A549 treated with CORT108297 at 1 μM for 4 hours (cell line): ENCODE measurements at places on chromosomes 4 and X. TPM values are rescaled to one million over a fixed set of nuclear protein-coding genes. Genes with fewer than 3 reads are reported as not detected.

Gene CCDC149
- 1.4 to 2.3 TPM (median 1.7 TPM) in 5 replicates for total RNA-seq

Gene TLR6
- 3.1 to 4.4 TPM (median 3.7 TPM) in 5 replicates for total RNA-seq

Gene RBMXL3
- total RNA-seq = not detected in 5 replicates

Gene FABP2
- not detected in 5 replicates for total RNA-seq

Gene HSFX2
- total RNA-seq = 0.07 to 0.11 TPM in 2 of 5 replicates, not detected in the others

Gene HDX
- 1.9 to 2.9 TPM (median 2.2 TPM) in 5 replicates for total RNA-seq

Gene PPP1R3F
- 2.4 to 3.9 TPM (median 3.0 TPM) in 5 replicates for total RNA-seq

Gene EPHA5
- total RNA-seq = 0.24 to 0.46 TPM (median 0.39 TPM) in 5 replicates

Gene NUDT11
- 2.8 to 3.8 TPM (median 3.4 TPM) in 5 replicates for total RNA-seq

Gene TRPC5OS
- total RNA-seq = not detected in 5 replicates

Gene RPA4
- total RNA-seq = 0.15 to 0.41 TPM (median 0.29 TPM) in 5 replicates

Gene GJB1
- total RNA-seq = 0.11 TPM in 1 of 5 replicates, not detected in the others
